ENCODE measurements at places on chromosomes 7 and 10. TPM values are rescaled to one million over a fixed set of nuclear protein-coding genes. Genes with fewer than 3 reads are reported as not detected.
A peak's percentile ranks its signal among the peaks of the same experiment; 100 is the strongest.

DNA sequence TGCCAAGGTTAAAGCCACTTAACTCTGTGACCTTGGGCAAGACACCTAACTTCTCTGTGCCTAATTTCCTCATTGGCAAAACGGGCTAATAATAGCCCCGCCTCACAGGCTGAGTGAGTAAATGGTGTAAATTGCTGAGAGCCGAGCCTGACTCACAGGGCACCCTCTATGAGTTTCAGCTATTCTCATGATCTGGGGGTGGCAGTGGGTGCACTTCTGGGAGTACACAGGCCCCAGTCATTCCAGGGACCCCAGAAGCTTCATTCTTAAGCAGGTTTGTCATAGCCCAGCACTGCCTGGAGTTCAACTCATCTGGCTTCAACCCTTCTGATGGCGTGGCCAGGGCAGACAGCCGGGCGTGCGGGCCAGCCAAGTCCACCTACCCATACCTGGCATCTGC, 137.2 kb downstream of the GRID1 start:
- H3K4me3 ChIP-seq = no peak overlapping the region
- no peak overlapping the region for H3K27ac ChIP-seq
- H3K36me3 ChIP-seq = no peaks in the 10 kb centered on the region
- peaks cover 5% of the 10 kb centered on the region for H3K4me1 ChIP-seq

GRCh38 chr7:98913612-98914011, 35.3 kb downstream of the TRRAP start:
- no peak overlapping the region for H3K27ac ChIP-seq
- no peak for DNase-seq
- peaks cover 23% of the 10 kb centered on the region for H3K36me3 ChIP-seq
- H3K4me3 ChIP-seq = no peak overlapping the region
- H3K4me1 ChIP-seq = no peaks in the 10 kb centered on the region
- no peaks in the 10 kb centered on the region for H3K27me3 ChIP-seq

DNA sequence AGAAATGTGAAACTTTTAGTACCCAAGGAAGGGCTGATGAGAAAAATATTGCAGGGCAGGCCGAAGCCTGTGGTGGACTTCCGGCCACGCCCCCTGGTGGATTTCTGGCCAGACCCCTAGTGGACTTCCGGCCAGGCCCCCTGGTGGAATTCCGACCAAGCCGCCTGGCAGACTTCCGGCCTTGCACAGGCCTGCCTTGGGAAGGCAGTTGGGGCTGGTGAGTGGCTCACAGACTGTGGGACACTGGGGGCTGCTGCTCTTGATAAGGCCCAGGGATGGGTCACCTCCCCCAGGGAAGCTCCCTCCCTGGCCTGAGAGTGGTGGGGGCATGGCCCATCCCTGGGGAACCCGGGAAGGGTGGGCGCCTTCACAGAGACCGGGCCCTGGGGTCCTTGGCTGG, 116.4 kb upstream of the MKI67 start:
- H3K4me1 ChIP-seq = no peaks in the 10 kb centered on the region
- peaks cover 44% of the 10 kb centered on the region for H3K27me3 ChIP-seq
- no peak overlapping the region for H3K4me3 ChIP-seq
- H3K27ac ChIP-seq = no peak overlapping the region
- no peaks in the 10 kb centered on the region for H3K36me3 ChIP-seq

GRCh38 chr10:50471583-50471975, 152.2 kb downstream of the SGMS1 start:
- H3K27ac ChIP-seq = peak overlapping the region; percentile 87
- H3K36me3 ChIP-seq = no peaks in the 10 kb centered on the region
- peaks cover 19% of the 10 kb centered on the region for H3K4me1 ChIP-seq
- no peak for DNase-seq
- no peak overlapping the region for H3K4me3 ChIP-seq

DNA sequence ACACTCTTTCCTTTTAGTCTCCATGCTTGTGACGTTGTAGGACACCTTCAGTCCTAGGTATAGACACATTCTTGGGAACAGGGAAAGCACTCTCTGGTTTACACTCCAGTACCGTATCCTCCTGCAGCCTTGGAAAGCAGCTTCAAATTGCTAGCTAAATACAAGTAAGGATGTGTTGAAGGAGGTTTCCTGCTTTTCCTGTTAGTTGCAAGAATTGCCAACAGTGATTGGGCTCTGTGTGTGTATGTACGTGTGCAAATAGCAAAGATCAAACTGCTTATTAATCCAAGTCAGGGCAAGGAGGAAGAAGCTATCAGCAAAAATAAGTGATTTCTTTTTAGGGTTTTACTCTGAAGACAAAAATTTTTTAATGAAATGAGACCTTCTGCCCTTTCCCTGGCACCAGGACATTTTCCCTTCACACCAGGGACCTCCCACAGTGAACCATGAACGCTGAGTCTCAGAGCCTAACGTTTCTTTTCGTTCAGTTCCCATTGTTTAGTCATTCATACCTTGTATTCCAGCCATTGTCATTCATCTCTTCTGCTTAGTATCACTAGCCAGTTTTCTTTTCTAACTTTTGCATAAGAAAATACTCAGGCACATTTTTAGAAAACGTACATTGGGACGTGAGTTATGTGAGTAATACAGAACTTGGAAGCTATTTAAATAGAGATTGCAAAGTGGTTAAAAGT, 36.9 kb upstream of the AUTS2 start:
- no peak overlapping the region for H3K4me3 ChIP-seq
- no peak for DNase-seq
- H3K27me3 ChIP-seq = no peaks in the 10 kb centered on the region
- H3K36me3 ChIP-seq = no peaks in the 10 kb centered on the region

GRCh38 chr7:98760201-98760651, 109.6 kb downstream of the TMEM130 start:
- H3K4me3 ChIP-seq = no peak overlapping the region
- H3K27me3 ChIP-seq = peaks cover 6% of the 10 kb centered on the region
- no peak for DNase-seq
- H3K27ac ChIP-seq = no peak overlapping the region
- H3K4me1 ChIP-seq = peaks cover 11% of the 10 kb centered on the region

GRCh38 chr10:50231515-50232260, 19.6 kb downstream of the ASAH2 start:
- no peaks in the 10 kb centered on the region for H3K36me3 ChIP-seq
- no peak for DNase-seq
- H3K27ac ChIP-seq = no peak overlapping the region
- no peaks in the 10 kb centered on the region for H3K4me1 ChIP-seq
- no peak overlapping the region for H3K4me3 ChIP-seq

DNA sequence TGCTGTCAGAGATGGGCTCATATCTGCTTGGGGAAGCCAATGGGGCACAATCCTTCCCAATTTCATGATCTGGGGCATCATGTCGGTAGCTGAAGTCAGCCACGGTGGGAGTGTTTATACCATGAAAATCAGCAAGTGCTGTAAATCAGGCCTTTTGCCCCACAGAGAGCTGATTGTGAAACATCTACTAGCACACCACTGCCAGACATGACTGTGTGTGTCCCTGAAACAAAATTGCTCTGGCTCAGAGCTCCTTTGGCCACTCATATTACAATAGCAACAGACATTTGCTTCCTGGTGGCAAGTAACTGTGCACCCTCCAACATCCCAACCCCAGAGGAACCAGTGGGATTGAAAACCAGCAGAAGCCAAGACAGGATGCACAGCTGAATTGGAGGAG, 23.7 kb downstream of the GPR26 start:
- no peak overlapping the region for H3K27ac ChIP-seq
- no peaks in the 10 kb centered on the region for H3K36me3 ChIP-seq
- DNase-seq = no peak
- H3K4me1 ChIP-seq = no peaks in the 10 kb centered on the region

GRCh38 chr7:92987538-92987937, 130.2 kb downstream of the SAMD9 start:
- H3K27ac ChIP-seq = no peak overlapping the region
- no peak for DNase-seq
- no peak overlapping the region for H3K4me3 ChIP-seq
- no peaks in the 10 kb centered on the region for H3K27me3 ChIP-seq
- peaks cover 9% of the 10 kb centered on the region for H3K4me1 ChIP-seq

DNA sequence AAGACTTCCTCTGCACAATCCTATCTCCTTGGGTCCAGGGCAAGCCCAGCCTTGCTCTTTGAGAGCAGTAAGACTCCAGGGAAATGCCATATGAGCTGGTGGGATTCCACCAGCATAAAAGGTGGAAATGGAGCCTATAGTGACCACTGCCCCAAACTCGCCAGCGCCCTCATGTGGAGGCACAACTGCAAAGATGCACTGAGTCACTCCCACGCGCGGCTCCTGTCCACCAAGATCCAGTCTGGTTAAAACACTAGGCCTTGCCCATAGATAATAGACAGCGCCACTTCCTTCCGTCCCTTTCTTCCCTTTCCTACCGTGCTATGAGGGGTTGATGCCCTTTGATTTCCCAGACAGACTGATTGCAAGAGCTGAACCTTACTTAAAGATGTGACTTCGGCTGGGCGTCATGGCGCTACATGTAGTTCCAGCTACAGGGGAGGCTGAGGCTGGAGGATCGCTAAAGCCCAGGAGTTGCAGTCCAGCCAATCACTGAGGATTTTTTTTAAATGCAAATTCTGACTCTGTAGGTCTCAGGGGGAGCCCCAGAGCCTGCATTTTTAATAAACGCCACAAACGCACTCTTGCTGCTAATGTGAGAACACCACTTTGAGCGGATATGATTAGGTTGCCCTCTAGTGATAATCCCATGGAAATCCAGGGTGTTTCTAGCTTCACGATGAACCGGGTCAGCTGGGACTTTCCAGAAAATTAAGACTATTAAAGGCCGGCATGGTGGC, 136.5 kb downstream of the EPC1 start:
- DNase-seq = no peak
- H3K27me3 ChIP-seq = no peaks in the 10 kb centered on the region
- no peak overlapping the region for H3K27ac ChIP-seq
- no peaks in the 10 kb centered on the region for H3K4me1 ChIP-seq
- H3K4me3 ChIP-seq = no peak overlapping the region

DNA sequence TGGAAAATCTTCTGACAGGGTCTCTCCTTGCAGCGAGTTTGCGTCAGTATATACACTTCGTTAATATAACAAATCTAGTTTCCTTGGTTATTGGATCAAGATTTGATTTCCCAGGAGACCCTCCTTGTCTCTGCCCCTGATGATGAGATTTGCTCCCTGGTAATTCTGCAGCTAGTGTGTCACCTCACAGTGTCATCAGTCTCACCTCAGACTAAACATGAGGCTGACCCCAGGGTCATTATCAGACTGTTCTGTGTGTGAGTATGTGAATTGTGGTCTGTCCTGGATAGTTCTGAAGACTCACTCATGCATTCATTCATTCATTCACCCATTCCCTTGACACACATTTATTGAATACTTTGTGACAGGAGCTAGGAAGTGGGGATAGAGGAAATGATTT, 138.4 kb upstream of the CTTNBP2 start:
- no peaks in the 10 kb centered on the region for H3K27me3 ChIP-seq
- H3K36me3 ChIP-seq = no peaks in the 10 kb centered on the region
- DNase-seq = no peak
- no peaks in the 10 kb centered on the region for H3K4me1 ChIP-seq

GRCh38 chr10:79483948-79484347, 28.4 kb upstream of the EIF5AL1 start:
- H3K27ac ChIP-seq = no peak overlapping the region
- H3K27me3 ChIP-seq = peaks cover 3% of the 10 kb centered on the region
- no peaks in the 10 kb centered on the region for H3K36me3 ChIP-seq
- DNase-seq = no peak
- no peak overlapping the region for H3K4me3 ChIP-seq
- H3K4me1 ChIP-seq = peaks cover 18% of the 10 kb centered on the region

DNA sequence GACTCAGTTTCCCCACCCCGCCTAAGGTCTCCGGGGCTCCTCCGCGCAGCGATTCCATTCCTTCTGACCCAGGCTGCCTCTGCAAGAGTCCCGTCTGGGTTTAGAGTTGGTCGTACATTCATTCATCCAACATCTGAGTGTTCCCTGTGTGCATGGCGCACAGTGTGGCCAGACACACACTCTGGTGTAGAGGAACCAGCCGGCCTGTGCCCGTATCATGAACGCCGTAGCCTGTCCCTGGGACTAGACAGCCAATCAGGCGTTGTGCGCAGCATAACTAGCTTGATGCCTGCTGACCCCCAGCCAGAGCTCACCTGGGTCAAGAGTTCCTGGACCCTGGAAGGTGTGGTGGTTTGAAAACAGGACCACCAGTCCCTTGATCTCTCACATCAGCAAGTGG, 20.9 kb upstream of the PDGFA start:
- no peak overlapping the region for H3K4me3 ChIP-seq
- no peak for DNase-seq
- H3K36me3 ChIP-seq = no peaks in the 10 kb centered on the region
- H3K27me3 ChIP-seq = no peaks in the 10 kb centered on the region
- H3K4me1 ChIP-seq = peaks cover 6% of the 10 kb centered on the region

DNA sequence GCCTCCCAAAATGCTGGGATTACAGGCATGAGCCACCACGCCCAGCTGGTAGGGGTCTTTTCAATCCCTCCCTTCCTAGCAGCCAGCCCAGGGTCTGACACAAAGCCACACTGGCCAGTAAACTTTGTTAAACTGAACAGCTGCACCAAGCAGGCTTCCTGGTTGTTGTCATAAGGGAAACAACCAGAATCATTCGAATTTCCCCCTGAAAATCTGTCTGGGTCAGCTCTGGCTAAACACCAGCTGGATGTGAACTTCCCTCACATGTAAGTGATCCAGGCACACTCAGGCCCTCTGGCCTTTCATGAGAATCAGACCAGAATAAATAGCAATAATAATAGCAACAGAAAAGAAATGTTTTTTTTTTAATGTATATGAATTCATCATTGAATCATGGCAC, 7.4 kb downstream of the IMPDH1 start:
- peaks cover 21% of the 10 kb centered on the region for H3K4me1 ChIP-seq
- no peaks in the 10 kb centered on the region for H3K36me3 ChIP-seq
- DNase-seq = no peak
- H3K27me3 ChIP-seq = peaks cover 5% of the 10 kb centered on the region
- H3K27ac ChIP-seq = no peak overlapping the region

- no peak for DNase-seq
- peaks cover 68% of the 10 kb centered on the region for H3K4me1 ChIP-seq
- no peaks in the 10 kb centered on the region for H3K36me3 ChIP-seq
- peak overlapping the region; percentile 26 for H3K4me3 ChIP-seq
Measured at GRCh38 chr7:134695321-134695860, 48.7 kb downstream of the BPGM start.

DNA sequence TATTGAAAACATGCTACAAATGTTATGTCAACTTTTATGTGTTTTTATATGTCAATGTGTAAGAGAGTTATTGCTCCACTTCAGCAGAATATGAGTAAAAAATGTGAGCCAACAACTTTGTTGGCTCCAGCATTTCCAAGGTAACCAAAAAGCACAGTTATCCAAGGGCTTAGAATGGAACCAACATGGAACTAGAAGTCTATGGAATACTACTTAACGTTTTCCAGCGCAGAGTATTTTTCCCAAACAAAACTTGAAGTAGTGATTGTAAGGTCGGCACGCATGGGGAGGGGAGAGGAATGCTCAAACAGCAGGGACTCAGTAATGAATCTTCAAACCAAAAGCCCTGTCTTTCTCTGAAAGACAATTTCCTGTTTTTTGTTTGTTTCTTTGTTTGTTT, 45.0 kb upstream of the TSPAN13 start:
- H3K27ac ChIP-seq = no peak overlapping the region
- no peak for DNase-seq
- H3K4me3 ChIP-seq = no peak overlapping the region
- H3K36me3 ChIP-seq = peaks cover 28% of the 10 kb centered on the region
- no peaks in the 10 kb centered on the region for H3K27me3 ChIP-seq

STEAP2 gene
- total RNA-seq = 3.3 TPM

SLC18A2 gene
- 1.8 TPM for total RNA-seq

SYT15 gene
- total RNA-seq = 1.2 TPM

C10orf95 gene
- total RNA-seq = 2.3 TPM

GALNT17 gene
- total RNA-seq = 21.9 TPM

Data from type B pancreatic cell (in vitro differentiated cells).